ENCODE measurements at places on chromosomes 2 and 18.

GRCh38 chr2:160076241-160076640 lies 13.8 kb upstream of the PLA2R1 start:
- DNase-seq = no peak

DNA sequence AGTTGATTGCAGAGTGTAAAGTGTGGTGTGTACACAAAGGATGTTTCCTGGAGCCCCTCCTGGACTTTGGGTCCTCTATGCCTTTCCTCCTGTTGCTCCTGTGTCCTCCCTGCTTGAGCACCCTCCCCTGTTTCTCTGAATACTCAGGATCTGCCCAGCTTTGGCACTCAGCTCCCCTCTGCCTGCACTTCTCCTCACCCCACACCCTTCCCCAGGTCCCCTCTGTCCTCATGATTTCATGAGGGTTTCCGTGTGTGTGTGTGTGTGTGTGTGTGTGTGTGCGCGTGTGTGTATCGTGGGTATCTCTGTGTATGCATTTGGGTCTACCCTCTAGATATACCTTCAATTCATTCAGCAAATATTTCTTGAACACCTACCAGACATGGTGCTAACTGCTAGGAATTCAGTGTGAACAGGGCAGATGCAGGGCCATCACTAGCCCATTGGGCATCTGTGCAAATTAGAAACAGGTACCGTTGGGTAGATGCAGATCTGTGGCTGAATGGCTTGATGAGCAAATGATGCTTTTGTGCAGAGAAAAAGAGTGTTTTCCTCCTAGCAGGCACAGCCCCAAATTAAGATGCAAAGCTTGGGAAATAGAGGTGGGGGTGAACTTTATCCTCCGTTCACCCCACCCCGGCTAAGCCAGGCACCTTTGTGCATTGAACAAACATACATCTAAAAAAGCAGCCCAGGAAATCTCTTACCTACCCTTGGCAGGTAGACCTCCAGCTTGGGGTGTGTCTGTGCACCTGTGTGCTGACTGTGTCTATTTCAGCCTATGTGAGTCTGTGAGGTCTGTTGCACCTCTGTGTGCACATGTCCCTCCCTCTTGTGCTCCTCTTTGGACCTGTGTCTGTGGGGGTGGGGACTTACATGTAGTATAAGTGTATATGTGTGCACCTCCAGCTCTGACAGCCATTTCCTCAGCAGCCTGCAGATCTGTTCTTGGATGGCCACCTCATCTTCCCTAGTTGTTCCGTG lies 60.0 kb upstream of the EPAS1 start:
- DNase-seq = no peak

DNA sequence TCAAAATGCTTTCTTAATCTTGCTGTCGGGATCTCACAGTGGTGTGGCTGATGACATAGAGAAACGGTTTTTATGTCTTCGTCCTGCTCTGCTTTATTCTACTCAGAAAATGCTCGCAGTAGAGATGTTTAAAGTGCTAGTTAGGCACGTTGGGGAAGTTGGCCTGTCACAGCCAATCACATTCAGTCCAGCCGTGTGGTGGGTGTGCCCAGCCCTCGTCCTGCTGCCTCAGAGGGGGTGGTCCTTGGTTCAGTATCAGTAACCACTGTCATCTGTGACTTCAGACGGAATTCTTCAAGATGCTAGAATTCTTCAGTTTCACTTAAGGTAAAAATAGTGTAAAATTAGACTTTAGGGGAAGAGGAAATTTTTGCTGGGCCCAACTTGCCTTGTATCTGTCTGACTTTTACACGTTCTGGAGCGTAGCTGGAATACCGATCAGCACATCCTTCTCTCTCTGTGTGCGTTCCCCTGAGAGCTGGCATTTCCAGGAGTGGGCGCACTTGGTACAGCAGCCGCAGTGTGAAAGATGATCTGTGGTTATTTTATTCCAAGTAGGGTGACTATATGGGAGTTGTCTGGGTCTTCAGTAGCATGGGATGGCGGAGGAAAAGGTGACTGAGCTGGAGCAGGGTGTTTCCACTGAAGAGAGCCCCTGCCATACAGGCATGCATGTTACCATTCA lies 18.5 kb downstream of the TRAF3IP1 start:
- DNase-seq = no peak

DNA sequence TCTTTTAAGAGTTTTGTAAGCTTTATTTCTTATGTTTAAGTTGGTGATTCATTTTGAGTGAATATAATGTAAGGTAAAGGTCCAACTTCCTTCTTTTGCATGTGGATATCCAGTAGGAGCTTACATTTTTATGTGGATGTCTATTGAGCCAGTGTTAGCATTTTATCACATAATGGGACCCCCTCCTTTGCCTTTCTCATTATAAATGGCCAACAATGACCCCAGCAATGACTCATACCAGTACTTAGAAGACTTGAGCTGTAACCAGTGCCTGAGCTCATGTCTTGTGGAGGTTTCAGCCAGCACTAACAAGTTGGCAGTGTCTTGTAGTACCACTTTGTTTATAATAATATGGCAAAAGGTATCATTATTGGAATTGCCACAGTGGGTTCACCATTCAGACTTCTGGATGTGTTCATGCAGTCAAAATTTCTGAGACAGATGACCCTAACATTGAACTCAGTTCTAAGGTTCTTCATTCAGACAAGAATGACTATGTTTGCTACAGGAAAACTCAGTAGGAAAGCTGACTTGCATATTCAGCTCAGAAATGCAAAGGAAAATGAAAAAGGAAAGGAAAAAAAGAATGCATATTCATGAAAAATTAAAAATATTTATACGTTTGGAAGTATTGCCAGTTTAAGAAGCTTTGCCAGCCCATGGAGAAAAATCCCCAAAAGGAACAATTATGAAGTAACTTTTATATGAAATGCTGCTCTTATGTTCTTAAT lies 41.0 kb downstream of the CDKL4 start:
- DNase-seq = no peak

GRCh38 chr2:74079522-74080341 lies 68.0 kb downstream of the BOLA3 start:
- no peak for DNase-seq

- DNase-seq = no peak
Measured at GRCh38 chr18:62399781-62400308, 74.7 kb downstream of the TNFRSF11A start.

DNA sequence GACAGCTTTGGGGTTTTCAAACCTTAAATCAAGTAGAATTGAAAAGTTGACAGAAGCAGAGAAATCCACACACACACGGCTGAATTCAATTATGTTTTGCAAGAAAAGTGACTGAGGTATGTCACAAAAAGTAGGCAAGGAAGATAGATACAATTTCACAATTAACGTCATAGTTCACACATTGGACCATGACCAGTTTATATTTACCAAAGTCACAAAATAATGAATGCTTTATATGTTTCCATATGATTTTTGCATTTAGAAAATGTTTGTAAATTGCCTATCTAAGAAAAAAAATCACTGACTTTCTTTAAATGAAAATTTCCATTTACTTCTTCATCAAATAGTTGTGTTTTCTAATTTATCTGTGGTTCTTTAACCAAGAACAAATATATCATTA lies 29.4 kb upstream of the ZNF516 start:
- DNase-seq = no peak

DNA sequence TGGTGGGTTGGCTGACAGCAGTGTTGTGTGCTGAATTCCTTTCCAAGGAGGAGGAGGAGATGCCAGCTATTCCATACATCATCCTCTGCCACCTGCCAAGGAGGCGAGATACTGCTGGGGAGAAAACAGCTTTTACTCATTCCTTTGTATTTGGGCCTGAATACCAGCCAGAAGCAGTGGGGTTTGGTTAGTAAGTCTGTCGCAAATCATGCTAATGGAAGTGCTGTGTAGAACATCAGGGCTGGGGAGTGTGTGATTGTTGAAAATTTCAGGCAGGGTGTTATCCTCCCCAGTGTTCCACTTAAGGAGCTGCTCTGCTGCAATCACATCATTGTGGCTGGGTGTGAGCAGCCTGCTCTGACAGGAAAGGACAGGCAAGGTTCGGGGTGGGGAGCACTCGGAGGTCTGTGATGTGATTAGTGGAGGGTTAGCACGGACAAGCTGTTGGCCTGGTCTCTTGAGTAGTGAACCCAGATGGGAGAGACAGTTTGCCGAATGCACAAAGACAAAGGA lies 128.2 kb upstream of the DLX2 start:
- peak; percentile 25 for DNase-seq

DNA sequence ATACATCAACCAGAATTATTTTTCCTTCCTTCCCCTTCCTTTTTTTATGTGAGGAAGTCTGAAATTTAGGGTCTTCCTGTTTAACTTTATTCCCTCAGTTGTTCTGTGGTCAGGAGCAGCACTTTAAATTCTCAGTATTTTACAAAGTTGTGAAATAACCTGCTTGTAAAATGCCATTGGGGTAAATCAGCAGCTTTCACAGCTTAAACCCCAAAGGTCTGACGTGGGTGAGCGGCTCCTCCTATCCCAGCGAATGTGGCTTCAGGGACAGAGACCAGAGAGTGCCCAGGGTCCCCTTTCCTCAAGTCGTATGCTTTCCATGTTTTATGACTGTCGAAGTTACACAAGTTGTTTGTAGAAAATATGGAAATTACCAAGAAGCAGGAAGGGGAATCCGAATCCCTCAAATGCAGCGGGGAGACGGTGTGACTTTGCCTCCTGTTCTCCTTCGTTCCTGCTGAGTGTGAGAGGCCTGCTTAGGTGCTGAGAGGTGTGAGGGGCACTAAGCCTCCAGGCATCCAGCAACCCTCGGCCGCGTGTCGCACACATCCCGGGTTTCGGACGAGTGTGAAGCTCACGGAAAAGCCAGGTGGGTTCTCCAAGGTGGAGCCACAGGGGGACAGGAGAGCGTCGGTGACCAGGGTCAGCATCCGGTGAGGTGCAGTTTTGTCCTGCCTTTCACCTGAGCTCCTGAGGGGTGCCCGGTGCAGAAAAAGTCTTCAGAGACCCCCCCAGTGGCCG lies 10.8 kb upstream of the KCNG2 start:
- peak; percentile 48 for DNase-seq

DNA sequence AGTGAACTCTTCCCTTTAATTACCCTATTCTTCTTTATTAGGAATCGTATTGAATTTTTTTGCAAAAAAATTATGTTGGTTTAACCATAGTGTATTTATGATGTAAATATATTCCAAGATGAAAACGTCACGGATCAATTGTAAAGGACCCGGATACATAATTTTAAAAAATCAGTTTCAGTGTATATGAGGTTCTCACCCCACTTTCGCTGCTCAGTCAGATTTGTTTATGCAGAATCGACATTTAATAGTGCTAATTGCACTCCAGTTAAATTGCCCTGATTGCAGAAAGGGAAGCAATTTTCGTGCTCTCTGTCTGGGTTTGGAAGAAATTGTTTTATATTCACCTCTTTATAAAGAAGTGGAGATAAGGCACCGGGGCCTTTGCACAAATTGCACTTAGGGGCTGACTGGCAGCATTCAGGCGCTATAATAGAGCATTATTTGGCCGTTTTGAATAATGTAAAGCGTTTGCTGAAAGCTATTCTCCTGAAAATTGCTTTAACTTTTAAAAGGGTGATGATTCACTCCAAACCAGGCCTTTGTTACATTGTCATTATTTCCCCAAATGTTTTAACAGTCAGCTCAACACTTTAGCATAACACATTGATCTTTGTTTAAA lies 3.0 kb upstream of the SP9 start:
- DNase-seq = no peak

DNA sequence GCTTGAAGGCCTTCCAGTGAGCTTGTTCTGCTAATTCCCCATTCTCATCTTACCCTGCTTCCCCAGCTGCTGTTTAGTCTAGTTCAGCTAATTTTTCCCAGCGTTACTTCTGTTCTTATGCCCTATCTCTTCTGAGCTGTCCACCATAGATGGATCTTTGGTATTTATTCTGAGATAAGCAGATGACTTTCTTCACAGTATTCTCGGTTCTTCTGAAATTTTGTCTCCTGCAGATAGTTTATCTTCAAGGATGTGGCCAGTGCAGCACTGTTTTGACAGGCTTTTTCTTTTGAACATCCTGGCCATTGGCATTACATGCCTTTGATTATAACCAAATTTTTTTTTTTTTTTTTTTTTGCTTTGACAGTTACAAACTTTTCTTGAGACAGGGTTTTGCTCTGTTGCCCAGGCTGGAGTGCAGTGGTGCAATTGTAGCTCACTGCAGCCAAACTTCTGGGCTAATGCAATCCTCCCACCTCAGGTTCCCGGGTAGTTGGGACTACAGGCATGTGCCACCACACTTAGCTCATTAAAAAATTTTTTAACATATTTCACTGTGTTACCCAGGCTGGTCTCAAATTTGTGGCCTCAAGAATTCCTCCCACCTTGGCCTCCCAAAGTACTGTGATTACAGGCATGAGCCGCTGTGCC lies 134.2 kb downstream of the WDSUB1 start:
- no peak for DNase-seq

GRCh38 chr2:168211664-168212163 lies 35.7 kb downstream of the STK39 start:
- DNase-seq = no peak

DNA sequence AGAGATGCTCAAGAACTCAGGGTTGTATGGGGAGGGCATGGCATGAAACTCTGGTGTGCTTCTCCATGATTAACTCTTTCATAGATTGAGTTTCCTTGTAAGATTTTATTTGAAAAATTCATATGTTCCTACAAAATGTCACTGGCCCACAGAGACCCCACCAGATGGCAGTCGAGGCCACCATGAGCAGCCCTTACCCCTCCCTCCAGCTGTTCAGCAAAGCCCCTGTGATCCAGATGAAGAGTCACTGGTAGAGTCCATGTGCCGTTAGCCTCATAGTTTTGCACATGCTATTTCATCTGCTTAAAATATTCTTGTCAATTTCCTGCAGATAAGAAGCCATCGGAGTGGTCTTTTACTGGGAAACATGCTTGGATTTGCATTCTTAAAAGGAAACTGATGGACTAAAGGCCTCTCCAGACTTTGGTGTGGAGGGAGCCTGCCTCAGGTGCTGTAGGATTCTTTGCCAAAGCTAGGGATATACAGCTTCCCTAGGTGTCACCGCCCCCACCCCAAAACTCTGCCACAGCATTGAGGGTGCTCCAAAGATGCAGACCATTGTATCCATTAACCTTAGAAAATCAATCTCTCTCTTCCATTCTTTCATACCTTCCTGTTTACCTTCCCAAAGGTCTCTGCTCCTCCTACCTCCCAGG lies 18.8 kb downstream of the ZNF385B start:
- peak; percentile 25 for DNase-seq

DNA sequence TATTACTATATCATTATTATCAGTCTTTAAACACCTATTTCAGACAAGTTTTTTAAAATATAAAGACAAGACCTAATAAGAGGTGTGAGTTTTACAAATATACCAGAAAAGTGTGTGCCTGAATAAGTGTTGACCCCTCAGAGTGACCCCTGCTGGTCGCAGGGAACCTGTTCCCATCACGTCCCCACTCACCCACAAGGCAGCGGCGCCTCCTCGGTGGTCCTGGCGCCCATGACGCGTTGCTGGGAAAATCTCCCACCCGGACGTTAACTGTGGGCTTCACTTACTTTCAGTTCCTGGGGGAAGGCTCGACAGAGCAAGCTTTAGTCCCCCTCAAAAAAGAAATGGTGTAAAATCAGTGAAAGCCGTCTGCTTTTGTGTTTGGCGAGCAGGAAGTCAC lies 93.5 kb downstream of the TMEM18 start:
- no peak for DNase-seq

DNA sequence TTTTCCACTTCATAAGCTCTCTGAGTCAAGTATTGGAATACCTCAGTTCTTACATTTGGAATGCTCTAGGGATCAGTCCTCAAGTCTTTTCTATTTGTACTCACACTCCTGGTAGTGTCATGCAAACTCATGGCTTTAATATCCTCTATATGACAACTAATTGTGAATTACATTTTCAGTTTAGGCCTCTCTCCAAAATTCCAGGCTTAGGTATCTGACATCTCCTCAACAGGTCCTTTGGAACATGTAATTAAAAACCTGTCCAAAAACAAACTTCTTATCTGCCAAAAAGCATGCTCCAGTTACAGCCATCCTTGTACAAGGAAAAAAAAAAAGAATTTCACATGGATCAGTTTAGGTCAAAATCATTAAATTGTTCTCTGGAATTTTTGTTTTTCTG lies 1336.2 kb upstream of the NRXN1 start:
- DNase-seq = no peak

Measured in fibroblast of upper back skin (primary cell).